ENCODE measurements at places on chromosomes 3 and 15.
A peak's percentile ranks its signal among the peaks of the same experiment; 100 is the strongest.

DNA sequence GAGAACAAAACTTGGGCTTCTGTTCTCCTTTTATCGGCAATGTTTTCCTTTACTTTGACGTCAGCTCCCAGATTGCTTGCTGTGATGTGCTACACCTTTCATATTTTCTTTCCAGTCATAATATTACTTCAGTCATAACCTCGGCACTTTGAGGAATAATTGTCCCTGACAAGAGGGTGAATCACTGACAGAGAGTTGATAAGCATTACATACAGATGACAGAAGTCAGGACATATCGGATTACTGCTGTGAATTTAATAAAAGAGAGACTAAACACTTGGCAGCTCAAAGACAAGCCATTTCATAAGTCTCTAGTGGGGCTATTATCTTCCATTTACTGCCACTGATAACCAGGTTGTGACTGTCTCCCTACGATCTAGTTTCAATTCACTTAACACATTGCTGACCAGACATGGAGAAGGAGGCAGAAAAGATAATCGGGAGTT lies 362.1 kb upstream of the ARRDC4 start:
- no peak for DNase-seq

GRCh38 chr15:41621200-41622193 lies 38.7 kb upstream of the MGA start:
- peak; percentile 80 for DNase-seq

DNA sequence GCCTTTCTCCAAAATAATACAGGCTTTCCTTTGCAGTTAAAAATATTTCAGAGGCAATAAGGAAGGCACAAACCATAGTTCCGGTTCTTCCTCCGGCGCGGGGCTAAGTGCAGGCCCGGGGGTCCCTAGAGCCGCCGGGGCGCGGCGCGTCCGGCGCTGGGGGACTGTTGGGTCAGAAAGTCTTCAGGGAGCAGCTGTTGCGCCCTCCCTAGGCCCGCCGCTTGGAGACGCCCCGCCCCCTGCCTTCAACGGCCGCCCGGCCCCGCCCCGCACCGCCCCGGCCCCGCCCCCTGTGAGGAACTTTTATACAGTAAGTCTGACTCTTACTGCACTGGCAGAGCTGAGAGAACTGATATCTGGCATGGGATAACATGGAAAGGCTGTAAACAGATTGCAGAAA lies 283.1 kb upstream of the ARL6 start:
- no peak for DNase-seq

DNA sequence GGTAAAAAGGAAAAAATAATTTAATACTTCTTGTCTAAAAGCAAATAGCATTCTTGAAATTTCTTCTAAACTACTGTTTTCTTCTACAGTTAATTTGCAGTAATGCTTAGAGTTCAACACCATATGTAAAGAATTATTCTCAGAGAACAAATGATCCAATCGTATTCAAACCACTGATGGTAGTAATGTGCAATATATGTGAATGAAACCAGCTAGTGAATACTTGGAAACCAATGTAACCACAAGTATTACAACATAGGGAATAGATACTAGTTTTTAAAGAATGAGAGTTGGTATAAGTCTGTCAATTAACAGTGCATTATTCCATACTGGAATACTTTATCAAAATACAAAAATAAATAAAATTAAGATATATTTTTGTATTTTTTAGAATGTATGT lies 850.0 kb downstream of the DIPK2A start:
- no peak for DNase-seq

DNA sequence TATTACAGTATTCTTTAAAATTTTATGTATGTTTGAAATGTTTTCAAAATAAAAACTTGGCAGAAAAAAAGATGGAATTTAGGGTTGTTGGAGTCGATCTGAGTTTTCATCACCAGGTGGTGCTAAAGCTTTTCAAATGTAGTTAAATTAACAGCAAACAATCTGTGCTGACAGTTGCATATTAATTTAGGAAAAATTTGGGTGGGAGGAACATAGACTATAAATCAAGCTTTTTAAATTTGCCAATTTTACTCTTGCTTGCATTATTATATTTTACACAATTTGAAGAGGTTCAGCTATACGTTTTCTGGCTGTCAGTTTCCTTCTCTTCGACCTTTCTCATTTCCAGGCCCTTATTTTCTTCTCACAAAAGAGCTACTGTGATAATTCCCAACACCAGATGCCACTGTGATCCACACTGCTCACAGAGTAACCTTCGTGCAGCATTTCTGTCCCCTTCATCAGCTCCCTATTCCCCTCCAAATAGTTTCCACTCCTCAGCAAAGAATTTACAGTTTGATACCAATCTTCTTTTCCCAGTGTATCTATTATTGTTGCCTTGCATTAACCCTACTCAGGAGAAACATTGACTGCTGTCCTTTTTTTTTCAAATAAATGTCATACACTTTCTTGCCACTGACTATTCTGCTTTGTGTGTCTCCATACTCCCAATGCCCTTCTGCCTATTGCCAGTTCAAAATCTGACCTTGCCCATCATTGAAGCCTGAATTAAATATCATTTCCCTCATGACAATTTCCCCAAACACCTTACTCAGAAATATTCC lies 53.4 kb upstream of the EIF5A2 start:
- DNase-seq = peak; percentile 23

DNA sequence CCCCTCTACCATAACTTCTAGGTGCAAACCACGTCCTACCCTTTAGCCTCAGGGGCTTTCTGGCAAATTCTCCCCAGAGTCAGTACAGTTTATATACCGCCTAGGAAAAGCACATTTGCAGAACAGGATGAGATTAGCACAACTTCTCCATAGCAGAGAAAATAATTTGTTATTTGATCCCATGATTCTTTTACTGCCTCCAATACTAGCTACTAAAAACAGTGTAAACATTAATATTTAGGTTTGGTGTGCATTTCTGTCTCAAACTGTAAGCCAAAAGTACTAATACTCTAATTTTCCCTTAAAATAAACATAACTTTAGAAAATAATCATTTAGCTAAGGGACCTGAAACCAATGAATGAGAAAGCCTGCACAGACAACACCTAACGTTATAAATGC lies 4.5 kb downstream of the CPEB1 start:
- DNase-seq = no peak

DNA sequence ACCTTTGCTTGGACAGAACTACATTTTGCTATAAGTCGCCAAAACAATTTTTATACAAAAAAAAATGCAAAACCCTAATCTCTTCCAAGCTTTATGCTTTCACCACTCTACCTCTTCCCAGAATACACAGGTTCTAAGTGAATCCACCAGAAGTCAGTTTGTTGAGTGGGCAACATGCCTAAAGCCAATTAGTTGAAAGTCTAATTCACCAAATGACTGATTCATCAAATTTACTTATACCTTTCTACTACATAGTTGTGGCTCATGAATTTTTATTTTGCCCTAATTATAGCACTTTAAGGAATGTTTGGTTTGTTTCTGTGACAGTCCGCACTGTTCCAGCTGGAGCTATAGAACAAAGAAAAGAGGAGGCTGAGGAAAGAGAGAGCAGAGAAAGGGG lies 265.9 kb upstream of the TGFBR2 start:
- no peak for DNase-seq

- DNase-seq = no peak
These were observed 1.5 kb upstream of the TCF12 start for GRCh38 chr15:56916825-56917477.

DNA sequence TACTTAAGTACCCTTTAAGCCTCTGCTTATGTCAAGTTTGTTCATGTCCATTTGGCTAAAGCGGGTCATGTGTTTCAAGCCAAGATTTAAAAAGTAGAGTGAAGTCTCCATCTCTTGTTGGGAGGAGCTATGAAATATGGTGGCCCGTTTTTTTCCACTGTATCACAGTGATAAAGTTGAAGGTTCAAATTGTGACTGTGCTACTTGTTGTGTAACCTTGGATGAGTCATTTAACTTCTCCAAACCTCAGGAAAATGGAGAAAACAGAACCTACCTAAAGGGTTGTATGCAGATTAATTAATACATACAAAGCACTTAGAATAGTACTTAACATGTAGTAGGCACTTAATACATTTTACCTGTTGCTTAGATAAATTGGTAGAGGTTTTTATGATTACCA lies 43.4 kb downstream of the SNAPC5 start:
- DNase-seq = no peak

DNA sequence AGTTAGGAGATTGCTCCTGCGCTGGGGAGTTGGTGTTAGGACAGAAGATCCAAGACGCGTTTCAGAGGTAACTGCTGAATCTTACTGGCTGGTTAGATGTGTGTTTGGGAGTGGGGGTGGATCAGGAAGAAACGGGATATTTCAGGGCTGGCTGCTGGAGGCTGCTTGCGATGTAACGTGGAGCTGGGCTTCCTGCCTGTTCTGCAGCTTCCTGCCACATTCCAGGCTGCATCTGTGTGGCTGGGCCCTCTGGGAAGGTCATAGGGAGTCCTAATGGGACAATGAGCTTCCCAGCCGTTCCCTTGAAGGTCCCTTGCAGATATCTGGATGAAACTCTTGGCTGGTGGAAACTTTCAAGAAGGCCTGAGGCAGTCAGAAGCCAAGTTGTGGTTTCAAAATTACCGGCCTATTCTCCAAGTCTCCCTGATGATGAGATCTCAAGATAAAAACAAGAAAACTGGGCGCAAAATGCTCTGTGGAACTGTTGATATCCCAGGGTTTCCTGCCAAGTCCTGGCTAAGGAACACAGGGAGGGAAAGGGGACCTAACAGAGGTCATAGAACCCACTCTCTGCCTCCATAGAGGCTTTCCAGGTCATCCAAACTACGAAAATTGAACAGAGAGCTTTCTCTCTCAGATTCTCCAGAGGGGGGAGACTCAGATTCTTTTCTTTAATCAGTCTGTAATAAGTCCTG lies 67.0 kb downstream of the NOX5 start:
- DNase-seq = no peak

DNA sequence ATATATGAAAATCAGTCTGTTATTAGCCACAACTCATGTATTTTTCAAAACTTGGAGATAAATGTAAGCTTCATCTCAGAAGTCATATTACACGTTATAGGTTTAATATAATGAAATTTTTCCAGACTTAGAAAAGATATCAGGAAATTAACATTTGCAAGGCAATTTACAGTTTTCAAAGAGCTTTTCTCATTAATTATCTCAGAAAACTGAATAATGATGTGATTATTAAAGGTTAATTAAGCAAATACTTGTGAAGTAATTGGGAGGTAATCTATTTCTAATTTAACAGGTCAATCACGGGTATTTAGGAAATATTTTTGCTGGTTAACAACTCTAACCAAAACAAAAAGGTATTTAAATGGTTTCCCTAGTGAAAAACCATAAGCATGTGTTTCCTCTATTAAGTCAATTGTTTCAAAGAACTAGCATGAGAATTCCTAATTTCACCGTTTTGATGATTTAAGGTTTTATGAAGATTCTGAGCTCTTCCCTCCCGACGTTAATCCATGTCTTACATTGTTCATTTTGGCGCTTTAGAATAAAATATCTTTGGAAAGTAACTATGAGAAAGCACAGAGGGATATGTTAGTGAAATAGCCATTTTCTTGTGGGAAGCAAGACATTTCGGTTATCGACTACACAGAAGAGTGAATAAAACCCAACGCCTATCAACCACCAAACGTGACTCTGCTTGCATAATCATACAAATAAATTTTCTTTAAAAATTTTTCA lies 1.5 kb upstream of the NEO1 start:
- no peak for DNase-seq

DNA sequence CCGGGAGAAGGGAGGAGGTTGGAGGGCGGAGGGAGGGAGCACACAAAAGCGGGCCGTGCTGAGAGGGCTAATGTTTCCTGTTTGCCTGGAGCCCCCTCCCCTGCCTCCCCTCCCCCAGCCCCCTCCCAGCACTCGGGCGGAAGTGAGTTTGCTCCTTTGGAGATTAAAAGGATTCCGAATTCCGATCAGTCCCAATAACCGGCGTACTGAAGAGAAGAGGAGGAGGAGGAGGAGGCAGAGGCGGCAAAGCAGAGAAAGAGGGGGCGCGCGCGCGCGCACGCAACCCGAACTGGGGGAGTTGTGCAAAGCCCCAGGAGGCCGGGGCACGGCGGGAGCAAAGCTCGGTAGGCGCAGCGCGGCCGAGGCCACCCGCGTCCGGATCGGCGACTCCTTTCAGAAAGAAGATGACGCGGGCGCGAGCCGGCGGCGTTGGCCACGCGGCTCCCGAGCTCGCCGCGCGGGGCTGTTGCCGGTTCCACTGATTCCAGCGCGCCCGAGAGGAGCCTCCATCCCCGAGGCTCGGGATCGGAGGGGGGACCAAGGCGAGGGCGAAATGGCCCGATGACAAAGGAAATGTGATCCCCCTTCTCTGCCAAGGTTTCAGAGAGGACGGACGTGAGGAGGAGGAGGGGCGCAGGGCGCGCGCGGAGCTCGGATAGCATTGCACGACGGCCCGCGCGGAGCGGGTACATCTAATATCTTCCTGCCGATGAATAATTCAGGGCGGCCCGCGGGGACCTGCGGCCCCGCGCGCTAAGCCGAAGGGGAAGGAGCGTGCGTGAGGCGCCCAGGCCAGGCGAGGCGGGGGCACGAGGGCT lies 1.1 kb upstream of the TRIM71 start:
- DNase-seq = peak; percentile 72

GRCh38 chr3:102038477-102039142 lies 189.3 kb downstream of the NFKBIZ start:
- no peak for DNase-seq

- DNase-seq = no peak
These were observed 74.4 kb upstream of the TMEM108 start for GRCh38 chr3:132963786-132964185.

DNA sequence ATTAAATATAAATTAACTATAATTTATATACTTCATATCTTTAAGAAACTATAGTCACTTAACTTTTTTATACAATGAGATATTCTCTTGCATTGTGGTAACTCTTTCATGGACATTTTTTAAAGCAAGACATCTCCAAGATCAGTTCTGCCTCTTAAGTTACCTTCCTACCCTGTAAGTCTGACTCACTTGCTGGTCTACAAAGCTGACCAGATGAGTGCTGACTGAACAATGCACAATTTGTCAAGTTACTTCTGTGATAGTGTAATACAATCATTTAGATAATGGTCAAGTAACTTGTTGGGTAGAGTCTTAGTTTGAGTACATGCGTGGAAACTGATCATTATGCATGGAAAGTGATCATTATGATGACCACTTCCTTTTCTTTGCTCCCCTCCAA lies 145.9 kb downstream of the MEIS2 start:
- no peak for DNase-seq

DNA sequence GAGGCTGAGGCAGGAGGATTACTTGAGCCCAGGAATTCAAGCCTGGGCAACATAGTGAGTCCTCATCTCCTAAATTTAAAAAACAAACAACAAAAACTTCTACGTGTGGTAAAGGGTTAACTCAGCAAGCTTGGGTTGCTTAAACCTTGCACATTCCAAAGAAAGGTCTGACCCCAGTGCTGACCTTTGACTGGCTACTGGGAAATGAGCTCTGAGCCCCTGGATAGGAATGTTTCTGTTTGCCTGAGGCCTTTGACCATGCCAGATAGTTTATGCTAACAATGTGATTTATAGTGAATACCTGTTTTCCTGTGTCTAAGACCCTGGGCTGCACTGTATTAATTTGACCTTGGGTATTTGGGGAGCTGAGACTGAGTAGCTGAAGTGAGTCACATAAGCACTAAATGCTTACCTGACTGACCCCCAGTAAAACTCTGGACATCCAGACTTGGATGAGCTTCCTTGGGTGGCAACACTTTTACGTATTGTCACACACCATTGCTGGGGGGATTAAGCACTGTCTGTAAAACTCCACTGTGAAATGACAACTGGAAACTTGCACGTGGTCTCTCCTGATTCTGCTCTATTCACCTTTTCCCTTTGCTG lies 20.7 kb downstream of the TCAIM start:
- no peak for DNase-seq

- no peak for DNase-seq
These were observed 237.4 kb downstream of the MFSD1 start for GRCh38 chr3:159039286-159039685.

Measured in HEK293T (cell line).